Stimulated activated CD4-positive, alpha-beta T cell treated with anti-CD3 and anti-CD28 coated beads, Interleukin-12 subunit alpha, Interleukin-12 subunit beta, amount 100 ng/mL, for 24 hours (primary cell): ENCODE measurements at places on chromosomes 12 and 14.

DNA sequence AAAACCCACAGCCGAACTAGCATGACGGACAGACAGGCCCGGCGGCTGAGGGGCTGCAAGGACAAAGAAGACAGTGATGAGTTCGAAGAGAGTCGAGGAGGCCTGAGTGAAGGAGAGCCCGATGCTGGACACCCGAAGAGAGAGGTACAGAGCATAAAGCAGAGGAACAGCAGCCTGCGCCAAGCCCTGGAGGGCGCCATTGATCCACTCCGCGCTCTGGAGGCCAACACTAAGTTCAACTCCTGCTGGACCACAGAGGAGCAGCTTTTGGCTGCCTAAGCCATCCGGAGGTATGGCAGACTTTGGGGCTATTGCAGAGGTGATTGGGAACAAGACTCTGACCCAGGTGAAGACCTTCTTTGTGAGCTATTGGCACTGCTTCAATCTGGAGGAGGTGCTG is 7.8 kb upstream of the PLXNC1 start:
- DNase-seq = peak; percentile 33

DNA sequence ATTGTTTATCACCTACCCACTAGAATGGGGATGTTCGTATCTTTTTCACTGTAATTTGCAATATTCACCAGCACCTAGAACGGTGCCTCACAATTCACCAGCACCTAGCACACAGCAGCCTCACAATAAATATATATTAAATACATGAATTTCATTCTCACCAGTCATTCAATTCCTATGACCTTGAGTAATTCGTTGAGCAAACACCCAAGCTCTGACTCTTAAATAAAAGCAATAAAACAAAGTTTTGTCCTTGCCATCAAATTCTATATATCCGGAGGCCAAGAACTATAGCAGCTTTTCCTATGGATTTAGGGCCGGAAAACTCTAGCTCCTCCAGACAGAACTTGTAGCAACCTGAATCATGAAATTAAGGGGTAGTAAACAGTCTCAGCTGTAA is 981 bp downstream of the VTI1B start:
- DNase-seq = no peak

- DNase-seq = no peak
Observed at GRCh38 chr12:68410018-68410660, 78.0 kb upstream of the MDM1 start.

DNA sequence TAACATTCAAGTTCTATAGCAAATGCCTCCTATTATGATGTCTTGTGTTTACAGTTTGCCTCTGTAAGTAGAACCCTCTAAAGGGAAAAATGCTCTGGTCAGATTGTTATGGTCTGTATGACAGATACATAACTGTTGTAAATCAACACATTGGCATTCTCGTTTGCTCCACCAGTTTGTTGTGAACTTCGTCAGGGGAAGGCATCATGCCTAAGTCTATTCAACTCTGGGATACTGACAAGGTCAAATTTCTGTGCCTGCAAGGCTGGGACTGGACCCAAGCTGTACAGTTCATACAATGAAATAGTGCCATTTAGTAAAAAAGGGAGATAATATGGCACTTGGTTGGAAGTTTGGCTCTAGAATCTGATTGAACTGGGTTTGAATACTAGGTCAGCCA is 392.3 kb downstream of the RAD51B start:
- no peak for DNase-seq

- no peak for DNase-seq
Observed at GRCh38 chr14:99884834-99885648, 91.8 kb downstream of the EML1 start.

- no peak for DNase-seq
Observed at GRCh38 chr12:43893670-43894069, 57.8 kb downstream of the TMEM117 start.

- DNase-seq = no peak
Observed at GRCh38 chr12:79939728-79940310, 4.9 kb upstream of the PPP1R12A start.

GRCh38 chr12:33438851-33439586 is 600 bp downstream of the SYT10 start:
- no peak for DNase-seq

DNA sequence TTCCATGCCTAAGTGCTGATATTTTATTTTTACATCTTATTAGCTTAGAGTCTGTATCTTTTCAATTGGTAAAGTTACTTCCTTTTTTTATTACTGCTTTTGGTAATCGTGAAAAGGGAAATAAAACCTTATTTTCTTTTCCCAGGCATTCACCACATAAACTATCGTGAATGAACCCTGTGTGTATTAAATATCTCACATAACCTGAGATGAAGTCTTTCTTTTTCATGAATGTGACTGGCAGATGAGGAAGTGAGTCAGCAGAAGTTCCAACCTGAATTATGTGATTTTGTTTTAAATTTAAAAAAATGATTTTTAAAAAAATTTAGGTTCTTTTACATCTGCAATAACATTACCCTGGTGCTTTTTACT is 26.0 kb downstream of the MYBPC1 start:
- no peak for DNase-seq

GRCh38 chr12:116319898-116320621 is 42.6 kb upstream of the MED13L start:
- peak; percentile 6 for DNase-seq

DNA sequence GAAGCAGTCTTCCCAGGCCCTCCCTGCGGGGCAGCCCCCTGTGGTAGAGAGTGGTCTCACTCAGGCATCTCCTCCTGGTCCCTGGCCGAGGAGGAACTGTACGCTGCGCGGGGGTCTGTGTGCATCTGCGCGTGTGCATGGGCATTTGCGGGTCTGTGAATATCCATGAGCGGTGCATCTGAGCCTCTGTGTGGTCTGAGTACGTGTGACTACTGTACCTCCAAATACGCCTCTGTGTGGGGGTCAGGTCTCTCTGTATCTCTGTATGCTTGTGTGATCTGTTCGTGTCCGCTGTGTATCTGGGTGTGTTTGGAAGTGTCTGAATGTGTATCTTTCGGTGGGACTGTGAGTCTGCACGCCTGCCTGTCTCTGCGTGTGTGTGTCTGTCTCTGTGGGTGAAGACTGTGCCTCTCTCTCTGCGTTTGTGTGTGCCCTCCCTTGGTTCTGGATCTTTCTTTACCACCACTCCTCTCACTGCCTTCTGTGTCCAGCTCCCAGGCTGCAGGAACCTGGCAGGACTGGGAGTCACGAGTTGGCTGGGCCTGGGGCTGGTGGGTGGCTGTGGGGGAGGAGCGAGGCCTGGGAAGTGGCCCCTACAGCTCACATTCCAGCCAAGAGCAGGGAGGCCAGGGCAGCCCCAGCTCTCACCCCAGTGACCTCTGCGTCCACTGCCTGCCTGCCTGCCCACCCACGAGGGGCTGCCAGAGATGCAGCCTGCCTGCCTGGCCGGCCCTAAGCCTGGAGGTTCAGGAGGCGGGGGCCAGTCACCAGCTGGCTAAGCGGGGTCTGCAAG is 1.1 kb upstream of the PGF start:
- no peak for DNase-seq

GRCh38 chr12:53334822-53335221 is 1.3 kb downstream of the SP7 start:
- DNase-seq = no peak

DNA sequence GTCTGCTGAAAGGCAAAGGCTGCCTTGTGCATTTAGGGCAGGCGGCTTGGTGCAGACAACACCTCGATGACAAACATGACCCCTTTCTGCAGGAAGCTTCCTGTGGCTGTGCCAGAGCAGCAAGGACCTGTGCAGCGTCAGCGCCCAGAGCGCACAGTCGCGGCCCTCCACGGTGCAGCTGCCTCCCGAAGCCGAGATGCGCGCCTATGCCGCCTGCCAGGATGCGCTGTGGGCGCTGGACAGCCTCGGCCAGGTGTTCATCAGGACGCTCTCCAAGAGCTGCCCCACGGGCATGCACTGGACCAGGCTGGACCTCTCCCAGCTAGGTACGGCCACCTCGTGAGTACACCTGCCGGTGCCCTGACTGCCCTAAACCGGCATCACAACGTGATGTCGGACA is 57.3 kb downstream of the ANKRD9 start:
- no peak for DNase-seq

DNA sequence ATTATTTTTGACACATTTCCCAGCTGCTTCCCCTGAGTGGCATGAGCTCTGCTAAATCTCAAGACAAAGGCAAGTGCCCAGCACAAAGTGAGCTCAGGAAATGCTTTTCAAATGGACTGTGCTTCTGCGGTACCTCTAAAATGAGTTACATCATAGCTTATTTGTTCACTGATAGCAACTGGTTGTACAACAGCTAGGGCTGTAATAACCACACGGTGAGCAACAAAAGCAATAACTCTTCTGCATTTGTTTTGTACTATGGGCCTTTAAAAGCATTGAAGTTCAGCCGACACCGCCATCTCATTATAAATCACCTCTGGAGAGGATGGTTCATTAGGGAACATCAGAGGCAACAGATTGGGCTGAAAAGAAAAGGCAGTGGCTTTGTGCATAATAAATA is 475.0 kb downstream of the GLT1D1 start:
- DNase-seq = no peak

GRCh38 chr12:51351913-51352532 is 5.5 kb upstream of the CELA1 start:
- DNase-seq = no peak

DNA sequence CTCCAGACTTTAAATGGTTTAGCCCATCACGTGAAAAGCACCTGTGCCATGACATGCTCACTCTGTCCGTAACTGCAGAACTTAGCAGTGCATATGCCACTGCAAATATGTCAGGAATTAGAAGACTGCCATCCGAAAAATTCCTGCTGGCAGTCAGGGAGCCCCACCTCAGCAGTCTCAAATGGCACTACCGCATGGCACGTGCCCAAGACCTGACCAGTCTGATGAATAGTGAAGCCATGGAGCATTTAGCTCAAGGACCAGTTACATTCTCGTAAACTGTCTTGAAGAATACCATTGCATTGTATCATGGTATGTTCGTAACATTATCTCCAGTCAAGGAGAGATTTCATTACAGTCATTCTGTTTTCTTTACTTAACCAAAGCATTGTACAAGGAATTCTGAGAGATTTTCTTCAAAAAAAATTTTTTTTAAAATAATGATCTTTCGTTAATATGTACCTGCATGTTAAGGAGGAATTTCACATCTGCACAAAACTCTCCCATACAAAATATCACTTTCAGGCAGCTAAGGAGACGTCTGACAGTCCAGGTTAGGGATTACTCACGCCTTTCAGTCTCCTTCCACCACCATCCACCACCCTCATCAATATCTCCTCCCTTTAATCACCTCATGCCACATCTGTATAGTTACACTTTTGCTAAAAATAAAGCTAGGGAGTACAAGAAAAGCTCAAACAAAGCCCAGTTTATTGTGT is 138.5 kb downstream of the ANO2 start:
- no peak for DNase-seq

- no peak for DNase-seq
Observed at GRCh38 chr12:114625294-114625851, 58.6 kb downstream of the TBX3 start.

GRCh38 chr14:99566009-99566389 is 38.0 kb downstream of the CCDC85C start:
- no peak for DNase-seq

DNA sequence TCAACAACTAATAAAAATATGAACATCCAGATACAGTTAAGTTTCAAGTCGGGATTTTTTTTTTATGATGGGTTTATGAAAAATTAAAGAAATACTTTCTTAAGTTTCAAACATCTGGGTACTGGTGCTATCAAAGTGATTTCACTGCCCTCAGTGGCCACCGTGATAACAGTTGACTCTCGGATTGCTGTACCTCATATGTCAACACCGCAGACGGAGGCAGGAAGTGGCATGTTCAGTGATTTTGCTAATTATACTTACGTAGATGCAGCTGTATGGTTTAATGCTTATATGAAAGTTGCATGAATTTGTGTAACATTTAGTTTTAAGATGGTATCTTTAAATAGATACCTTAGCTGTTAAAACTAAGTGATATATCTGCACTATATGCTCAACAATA is 20.8 kb upstream of the FBLN5 start:
- DNase-seq = no peak

- DNase-seq = no peak
Observed at GRCh38 chr12:108603743-108604142, 5.9 kb upstream of the TMEM119 start.

DNA sequence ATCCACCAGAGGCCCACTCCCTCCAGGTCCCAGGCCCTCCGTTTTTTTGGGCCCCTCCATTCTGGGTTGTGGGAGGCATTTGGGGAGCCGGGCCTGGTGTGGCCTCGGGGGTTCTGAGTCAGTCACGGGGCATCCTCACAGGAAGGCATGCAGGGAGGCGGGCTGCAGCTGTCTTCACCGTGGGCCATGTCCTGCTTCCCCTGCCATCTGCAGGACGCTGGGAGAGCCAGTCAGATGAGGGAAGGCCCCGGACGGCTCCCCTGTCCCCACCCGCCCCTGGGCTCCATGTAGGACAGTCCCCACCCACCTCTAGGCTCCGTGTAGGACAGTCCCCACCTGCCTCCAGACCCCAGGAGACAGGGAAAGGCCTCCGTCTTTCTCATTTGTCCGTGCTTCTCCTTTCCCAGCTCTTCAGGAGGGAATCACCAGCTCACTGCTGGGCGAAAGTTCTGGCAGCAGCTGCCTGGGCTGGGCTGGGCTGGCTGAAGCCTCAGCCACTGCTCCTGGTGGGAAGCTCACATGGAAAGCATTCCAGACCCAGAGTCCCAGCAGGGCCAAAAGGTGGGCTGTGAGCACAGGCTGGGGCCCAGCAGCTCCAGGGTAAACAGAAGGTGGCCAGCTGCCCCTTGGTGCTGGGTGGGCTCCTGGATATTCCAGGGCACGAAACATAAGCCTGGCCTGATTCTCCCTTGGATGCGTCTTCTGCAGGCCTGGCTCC is 217.8 kb downstream of the KIF26A start:
- DNase-seq = no peak

DNA sequence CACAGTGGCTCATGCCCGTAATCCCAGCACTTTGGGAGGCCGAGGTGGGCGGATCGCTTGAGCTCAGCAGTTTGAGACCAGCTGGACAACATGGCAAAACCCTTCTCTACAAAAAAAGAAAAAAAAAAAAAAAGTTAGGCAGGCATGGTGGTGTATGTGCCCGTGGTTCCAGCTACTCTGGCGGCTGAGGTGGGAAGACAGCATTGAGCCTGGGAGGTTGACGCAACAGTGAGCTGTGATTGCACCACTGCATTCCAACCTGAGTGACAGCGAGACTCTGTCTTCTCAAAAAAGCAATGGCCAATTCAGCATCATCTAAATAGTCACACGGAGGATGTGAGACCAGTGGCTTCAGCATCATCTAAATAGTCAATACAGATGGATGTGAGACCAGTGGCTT is 10.4 kb upstream of the SAMD4A start:
- no peak for DNase-seq

GRCh38 chr12:107475900-107476299 is 209.7 kb upstream of the PWP1 start:
- no peak for DNase-seq

DNA sequence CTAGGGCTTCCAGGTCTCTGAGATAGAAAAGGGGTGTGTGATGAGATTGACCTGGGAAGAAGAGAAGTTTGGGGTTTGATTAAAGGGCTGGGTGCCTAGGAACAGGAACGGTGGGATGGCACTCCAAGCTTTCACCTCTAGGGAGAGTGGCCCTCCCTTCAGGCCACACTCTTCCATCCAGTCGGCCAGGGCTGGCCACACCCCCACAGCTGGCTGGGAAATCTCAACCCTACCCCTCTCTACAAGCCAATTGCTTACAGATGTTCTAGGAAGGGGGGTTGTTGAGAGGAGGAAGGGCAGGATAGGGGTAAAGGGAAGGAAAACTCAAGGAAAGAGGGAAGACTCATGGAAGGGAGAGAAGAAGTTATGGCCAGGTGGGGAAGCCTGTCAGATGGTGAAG is 6.6 kb upstream of the ITGA5 start:
- no peak for DNase-seq

- DNase-seq = no peak
Observed at GRCh38 chr14:93690146-93690545, 98.1 kb downstream of the PRIMA1 start.

GRCh38 chr12:113392988-113393579 is 10.6 kb downstream of the SDS start:
- no peak for DNase-seq
